ENCODE measurements at places on chromosomes 13 and 19.

- peak; percentile 61 for DNase-seq
These were observed at the start of gene ZNF599 for GRCh38 chr19:34772697-34773554. TSS of gene ZNF599 (minus strand) at chr19:34773215. CDS start at chr19:34772841, 374 bp downstream.

DNA sequence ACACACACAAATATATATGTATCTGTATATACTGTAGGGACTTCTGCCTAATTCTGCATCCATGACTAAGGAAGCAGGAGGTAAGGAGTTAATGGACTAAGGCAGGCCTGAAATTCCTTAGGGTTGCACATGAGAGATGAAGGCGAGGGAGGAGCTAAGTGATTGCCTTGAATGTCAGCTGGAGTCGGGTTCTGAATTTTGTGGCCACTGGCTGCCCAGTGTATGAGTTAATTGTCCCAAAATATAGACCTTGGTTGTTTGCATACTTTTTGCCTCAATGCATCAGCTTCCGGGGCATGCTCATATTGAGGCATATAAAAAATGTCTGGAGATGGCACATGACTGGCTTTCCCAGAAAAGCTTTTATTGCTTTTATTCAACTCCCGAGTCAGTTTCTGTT is 245.5 kb downstream of the TDRD3 start:
- no peak for DNase-seq

DNA sequence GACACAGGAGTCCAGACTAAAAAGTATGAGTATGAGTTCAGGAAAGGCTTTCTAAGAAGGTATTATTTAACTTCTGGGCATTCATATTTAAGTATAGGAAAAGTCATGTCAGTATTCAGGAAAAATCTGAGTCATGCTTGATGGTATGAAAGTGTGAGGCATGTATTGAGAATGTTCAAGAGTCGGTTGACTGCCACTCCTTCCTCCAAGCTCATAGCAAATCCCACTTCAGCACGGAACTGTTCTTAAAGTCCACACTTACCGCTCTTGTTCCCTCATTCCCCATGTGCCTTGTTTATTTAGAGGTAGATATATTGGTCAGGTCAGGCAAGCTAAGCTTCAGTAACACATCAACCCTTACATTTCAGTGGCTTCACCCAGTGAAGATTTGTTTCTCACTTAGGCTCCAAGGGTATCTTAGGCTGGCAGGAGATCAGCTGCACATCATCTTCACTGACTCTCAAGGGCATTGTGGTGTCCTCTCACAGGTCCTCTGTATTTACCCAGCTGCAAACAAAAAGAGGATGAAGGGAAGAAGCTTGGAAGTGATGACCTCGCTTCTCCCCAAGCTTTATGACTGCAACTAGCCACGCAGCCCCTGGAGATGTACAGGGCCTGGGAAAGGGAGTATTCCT is 1189.2 kb downstream of the EFNB2 start:
- DNase-seq: no peak

GRCh38 chr19:46573679-46574498 is 27.2 kb upstream of the CALM3 start:
- no peak for DNase-seq

- DNase-seq: no peak
These were observed at the start of gene PDE4A for GRCh38 chr19:10420444-10421239. TSS of gene PDE4A (plus strand) at chr19:10420538. CDS start at chr19:10420765, 227 bp downstream.

- peak; percentile 10 for DNase-seq
These were observed 8.2 kb downstream of the GPC5 start for GRCh38 chr13:91406619-91407018.

GRCh38 chr13:45909673-45910072 is 58.1 kb upstream of the SIAH3 start:
- DNase-seq: no peak

- DNase-seq: no peak
These were observed 24.7 kb downstream of the KEAP1 start for GRCh38 chr19:10478476-10478875.

DNA sequence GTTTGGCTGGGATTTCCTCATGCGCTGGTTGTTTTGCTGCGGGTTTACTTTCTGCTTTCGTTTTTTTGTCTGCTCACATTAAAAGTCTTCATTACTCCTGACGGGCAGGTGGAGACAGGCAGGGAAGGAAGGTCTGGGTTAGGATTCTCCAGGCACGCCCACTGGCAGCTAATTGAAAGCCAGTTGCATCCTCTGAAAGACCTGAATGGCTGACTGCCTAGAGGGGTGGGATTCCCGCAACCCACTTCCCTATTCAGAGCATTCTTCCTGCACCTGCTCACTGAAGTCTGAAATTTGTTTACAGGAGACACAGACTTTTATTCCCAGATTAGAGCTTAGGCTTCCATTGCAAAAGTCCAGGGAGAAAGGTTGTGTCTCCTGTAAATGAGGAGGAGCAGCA is 172.0 kb downstream of the UQCRFS1 start:
- DNase-seq: no peak

DNA sequence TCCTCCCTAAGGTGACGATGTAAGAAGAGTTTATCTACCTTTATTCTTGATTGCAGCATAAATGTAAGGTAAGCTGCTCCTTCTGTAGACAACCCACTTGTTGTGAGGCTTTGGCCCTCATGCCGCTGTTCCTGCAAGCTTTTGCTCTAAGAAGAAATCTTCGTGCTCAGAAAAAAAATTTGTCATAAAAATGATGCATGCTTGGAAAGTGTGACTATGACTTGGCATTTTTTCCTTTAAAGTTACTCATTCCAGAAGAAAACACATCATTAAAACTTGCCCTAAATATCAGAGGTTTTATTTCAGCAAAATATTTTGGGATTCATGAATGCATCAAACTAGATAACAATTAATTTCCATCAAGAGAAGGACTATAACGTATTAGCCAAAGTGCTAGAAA is 39.8 kb downstream of the KCTD12 start:
- no peak for DNase-seq

GRCh38 chr13:103030776-103031175 is 35.4 kb downstream of the SLC10A2 start:
- no peak for DNase-seq

DNA sequence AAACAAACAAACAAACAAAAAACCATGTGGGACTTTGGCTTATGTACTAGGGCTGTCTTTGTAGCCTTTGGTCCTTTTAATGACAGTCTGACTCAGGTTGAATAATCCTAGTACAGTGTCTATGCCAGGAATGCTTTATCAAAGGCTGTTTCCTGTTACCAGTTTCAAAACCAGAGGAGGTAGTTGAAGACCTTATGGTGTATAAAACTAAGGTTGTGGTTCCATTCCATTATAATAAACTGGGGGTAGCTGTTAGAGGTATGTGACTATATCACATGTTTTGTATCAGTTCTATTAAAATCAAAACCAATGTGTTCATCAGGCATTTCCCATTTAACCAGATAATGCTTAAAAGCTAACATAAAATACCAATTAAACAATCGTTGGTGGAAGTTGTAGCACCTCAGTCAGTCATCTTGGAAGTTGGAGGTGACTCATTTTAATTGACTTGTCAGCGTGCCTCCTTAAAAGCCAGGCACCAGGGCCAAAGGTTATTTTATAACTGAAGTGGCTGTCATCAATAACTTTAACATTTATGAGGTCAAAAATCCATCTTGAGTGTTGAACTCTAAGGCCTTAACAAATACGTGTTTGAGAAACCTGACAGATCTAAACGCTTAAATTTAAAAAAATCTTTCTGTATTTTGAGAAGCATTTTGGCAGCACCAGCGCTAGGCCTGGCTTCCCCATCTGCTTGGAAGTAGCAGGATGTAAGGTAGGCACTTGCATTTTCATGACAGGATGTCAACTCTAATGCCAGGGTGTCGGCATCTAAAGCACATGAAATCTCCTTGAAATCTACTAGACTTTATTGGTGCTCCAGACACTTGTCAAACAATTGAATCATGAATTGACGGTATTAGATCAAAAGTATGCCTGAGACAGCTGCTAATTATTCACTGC is 162.5 kb downstream of the LMO7 start:
- peak; percentile 44 for DNase-seq

DNA sequence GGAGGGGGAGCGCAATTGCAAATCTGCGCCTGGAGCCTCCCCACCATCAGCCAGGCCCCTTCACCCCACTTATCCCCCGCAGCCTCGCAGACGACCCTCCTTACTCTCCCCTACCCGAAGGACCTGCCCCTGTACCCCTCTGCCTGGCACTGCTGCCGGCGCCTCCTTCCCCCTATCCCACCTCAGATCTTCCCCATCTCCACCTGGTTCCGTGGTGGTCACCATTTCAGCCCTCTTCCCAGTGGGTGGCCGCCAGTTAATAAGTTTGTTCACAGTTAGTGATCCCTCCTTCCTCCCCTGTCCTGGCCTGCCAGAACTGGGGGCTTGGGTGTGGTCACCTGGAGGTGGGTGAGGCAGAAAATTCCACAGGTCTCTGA is 397 bp downstream of the SLC44A2 start:
- DNase-seq: no peak

DNA sequence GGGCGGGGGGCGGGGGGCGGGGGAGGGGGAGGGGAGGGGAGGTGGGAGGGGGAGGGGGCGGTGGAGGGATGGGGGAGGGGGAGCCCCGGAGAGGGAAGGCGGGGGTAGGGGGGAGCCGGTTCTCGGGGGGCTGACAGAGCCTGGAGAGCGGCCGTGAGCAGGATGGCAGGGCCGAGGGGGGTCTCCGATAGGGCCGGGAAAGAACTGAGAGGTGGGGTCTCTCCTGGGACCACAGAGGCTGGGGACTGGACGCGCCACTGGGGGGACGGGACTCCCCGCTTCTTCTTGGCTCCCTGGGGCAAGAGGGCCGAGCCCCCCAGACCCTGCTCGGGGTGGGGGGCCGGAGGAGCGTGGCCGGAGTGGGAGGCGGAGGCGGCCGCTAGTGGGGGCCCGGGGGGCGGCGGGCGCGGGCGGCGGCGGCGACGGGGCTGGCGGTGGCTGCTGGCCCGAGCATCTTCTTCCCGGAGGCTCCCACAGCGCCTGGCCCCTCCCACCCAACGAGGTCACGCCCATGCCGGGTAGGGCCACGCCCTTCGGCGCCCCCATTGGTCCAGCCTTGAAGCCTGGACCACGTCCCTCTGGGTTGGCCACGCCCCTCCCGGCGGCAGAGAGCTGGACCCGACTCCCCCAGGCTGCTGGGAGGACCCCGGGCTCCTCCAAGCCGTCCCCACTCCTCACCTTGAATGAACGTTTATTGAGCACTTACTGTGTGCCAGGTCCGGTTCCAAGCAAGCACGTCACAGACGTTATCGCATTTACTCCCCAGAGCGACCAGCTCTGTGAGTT is at the start of gene NOVA2:
NOVA2 (minus strand) TSS at position 313 of the 786 bp plus-strand sequence. CDS start 514 bp downstream, outside the sequence.
- DNase-seq: no peak

DNA sequence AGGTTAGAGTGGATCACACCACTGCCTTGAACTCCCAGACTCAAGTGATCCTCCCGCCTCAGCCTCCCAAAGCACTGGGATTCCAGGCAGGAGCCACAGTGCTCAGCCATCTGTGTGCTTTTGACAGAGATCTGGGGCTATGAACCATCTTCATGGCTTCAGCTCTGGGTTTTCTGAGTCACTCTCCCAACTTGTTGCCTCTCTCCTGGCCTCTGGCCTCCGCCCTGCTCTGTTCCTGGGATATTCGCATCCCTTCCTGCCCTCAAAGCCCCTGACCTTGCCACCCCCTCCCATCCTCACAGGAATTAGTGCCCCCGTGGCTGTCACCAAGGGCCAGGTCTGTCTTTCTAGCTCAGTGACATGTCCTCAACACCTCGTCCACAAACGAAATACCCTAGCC is 5.7 kb upstream of the GMIP start:
- no peak for DNase-seq

GRCh38 chr13:31670831-31671617 is 68.3 kb upstream of the RXFP2 start:
- no peak for DNase-seq

GRCh38 chr13:42232671-42233070 is 39.3 kb upstream of the AKAP11 start:
- DNase-seq: no peak

DNA sequence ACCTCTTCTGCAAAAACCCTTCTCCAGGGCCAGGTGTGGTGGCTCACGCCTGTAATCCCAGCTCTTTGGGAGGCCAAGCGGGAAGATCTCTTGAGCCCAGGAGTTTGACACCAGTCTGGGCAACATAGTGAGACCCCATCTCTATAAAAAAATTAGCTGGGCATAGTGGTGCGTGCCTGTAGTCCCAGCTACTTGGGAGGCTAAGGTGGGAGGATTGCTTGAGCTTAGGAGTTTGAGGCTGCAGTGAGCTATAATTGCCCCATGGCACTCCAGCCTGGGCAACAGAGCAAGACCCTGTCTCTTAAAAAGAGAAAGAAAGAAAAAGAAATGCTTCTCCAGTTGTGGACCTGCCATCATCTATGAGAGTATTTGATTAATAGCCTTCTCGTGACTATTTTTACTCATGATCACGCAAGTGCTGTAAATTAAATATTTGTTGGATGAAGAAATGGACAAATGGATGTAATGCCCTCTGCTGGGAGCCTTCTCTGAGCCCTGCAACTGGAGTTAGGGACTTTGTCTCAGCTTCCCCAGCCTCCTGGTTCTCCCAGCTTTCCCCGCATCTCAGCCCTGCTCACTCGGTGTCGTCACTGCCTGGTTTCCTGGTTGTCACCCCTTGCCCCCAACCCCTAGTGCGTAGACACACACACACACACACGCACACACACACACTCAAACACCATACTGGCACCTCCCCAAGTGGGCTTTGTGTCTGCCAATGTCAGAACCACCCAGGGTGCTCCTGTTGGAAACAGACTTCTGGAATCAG is 12.2 kb downstream of the WIZ start:
- DNase-seq: peak; percentile 56

DNA sequence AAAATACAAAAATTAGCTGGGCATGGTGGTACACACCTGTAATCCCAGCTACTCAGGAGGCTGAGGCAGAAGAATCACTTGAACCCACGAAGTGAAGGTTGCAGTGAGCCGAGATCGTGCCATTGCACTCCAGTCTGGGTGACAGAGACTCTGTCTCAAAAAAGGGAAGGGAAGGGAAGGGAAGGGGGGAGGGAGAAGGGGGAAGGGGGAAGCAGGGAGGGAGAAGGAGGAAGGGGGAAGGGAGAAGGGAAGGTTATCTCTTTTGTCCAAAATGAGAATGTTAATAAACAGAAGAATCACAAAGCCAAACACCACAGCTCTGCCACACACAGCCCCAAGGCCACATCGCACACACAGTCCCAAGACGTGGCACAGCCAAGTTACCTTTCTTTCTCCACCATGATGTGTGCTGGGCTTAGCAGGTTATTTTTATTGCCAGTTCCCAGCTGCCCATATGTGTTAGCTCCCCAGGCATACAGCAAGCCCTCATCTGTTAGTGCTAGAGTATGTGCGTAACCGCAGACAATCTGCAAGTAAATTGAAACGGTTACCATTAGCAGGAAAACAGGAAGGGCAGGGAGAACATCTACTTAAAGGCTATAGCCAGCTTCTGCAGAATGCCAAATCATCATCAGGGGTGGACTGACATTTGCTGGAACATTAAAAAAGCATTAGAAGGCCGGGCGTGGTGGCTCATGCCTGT is 34.3 kb downstream of the RCBTB1 start:
- no peak for DNase-seq

DNA sequence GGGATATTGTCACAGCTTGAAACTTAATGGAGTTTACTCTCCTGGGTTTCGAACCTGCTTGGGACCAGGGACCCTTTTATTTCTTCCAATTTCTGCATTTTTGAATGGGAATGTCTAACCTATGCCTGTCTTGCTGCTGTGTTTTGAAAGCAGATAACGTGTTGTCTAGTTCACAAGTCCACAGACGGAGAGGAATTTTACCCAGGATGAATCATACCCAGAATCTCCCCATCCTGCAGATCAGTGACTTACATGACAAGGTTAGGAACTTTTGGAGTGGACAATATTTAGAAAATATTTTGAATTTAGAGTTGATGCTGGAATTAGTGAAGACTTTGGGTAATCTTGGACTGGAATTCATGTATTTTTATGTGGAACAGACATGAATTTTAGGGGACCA is 68.6 kb upstream of the RFXAP start:
- DNase-seq: no peak

GRCh38 chr13:88411696-88412095 is 740.5 kb downstream of the SLITRK5 start:
- no peak for DNase-seq
